ENCODE measurements at places on chromosomes 2 and 18. TPM values are rescaled to one million over a fixed set of nuclear protein-coding genes. Genes with fewer than 3 reads are reported as not detected.

The OTOS gene
- total RNA-seq: not detected

- no peak for DNase-seq
These were observed 343.4 kb downstream of the GPD2 start for GRCh38 chr2:156779416-156780120.

The SFT2D3 gene
- total RNA-seq: 6.6 TPM

GRCh38 chr2:69203166-69203985, 183.7 kb downstream of the GFPT1 start:
- no peak for DNase-seq

- DNase-seq: no peak
These were observed 909.2 kb upstream of the FANCL start for GRCh38 chr2:59150217-59150849.

DNA sequence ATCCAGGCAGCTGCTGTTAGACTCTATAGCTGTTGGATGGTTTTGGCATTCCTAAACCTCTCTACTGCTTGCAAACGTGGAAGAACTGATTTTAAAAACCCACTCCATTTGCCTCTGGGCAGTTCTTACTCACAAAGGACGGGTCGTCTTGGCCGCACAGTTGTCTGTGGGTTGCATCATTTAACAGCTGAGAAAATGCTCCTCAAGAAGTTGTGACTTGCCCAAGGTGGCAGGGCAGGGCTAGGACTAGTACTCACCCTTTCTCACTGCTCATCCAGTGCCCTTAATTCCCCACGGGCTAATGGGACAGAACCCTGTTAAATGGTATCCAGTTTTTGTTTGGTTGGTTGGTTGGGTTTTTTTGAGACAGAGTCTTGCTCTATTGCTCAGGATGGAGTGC, 997 bp upstream of the DRC1 start:
- DNase-seq: no peak

The GKN2 gene
- not detected for total RNA-seq

The TMEM17 gene
- 0.15 TPM for total RNA-seq

- no peak for DNase-seq
These were observed 207.4 kb upstream of the SYT4 start for GRCh38 chr18:43484710-43485109.

GRCh38 chr2:231692847-231693246, 15.5 kb upstream of the PTMA start:
- DNase-seq: no peak

DNA sequence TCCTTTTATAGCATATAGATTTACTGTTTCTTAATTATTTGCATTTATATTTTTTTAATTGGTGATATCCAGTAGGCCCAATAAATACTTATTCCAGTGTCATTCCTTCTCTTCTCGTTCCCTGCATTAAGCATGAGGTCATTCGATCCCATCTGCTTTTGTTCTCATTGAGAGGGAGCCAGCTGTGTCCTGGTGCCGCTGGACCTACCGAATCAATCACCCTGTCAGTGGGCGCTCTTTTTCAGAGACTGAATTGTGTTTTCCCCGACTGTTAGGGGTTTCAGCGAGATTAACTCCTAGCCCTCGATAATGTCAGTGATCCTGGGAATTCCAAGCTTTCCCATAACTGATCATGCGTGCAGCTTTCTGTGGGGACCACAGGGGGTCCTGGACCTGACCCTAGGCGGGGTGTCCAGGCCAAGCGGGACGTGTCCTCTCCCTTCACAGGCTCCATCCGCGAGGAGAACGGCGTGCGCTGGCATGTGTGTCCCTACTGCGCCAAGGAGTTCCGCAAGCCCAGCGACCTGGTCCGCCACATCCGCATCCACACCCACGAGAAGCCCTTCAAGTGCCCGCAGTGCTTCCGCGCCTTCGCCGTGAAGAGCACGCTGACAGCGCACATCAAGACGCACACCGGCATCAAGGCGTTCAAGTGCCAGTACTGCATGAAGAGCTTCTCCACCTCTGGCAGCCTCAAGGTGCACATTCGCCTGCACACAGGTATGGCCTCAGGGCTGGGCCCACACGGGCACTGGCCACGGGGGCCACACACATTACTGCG, 72.4 kb downstream of the ZNF236 start:
- no peak for DNase-seq

DNA sequence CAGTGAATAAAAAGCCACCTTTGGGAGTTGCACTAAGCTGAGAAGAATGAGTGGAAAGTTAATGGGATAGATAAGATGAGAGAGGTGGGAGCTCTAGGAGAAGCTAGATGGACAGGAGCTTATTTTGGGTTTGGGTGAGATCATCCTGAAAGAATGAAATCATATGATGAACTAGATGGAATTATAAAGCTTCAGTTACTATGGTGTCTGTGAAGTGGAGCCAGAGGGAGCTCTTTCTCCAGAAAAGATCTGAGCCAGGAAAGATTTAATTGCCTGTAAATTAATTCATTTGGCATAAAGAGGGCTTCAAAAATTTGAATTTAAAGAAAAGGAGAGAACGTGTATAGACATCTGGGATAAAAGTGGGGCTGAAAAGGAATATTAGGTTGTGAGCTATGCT, 10.3 kb downstream of the DNAH6 start:
- no peak for DNase-seq

DNA sequence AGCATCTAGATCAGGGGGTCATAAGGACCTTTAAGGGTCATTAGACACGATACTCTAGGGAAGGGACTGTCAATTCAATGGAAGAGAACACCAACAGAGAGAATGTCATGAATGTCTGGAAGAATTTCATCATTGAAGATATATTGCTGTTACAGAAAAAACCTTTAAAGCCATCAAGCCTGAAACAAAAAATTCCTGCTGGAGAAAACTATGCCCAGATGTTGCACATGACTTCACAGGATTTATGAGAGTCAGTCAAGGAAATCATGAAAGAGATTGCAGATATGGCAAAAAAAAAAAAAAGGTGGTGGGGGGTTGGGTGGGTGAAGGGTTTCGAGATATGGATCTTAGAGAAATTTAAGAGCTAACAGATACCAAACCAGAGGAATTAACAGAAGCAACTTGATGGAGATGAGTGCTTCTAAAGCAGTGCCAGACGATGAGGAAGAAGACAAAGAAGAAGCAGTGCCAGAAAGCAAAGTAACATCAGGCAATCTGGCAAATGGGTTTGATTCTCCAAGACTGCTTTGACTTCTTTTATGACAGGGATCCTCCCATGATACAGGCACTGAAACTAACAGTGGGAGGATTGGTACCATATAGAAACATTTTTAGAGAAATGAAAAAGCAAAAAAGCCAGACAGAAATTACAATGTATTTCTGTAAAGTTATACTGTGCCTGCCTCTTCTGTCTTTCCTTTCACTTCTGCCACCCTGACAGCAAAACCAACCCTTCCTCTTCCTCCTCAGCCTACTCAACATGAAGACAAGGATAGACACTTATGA, 28.5 kb downstream of the MAP4K3 start:
- no peak for DNase-seq

Measured in activated T-helper 1 cell treated with anti-CD3 and anti-CD28 coated beads, Interleukin-12 subunit alpha, Interleukin-12 subunit beta, Interleukin-2, Interleukin-4 antibody, amounts not matched to agents 30 ng/mL and 10 ng/mL and 1 ng/mL, durations not matched to agents 14 hours and 24 hours and 36 hours (primary cell).